Stimulated activated CD8-positive, alpha-beta memory T cell treated with anti-CD3 and anti-CD28 coated beads, Interleukin-2, amount 100 ng/mL, for 48 hours (primary cell): ENCODE measurements at places on chromosomes 16 and 17.

GRCh38 chr17:49576088-49576916 lies 631 bp downstream of the NXPH3 start:
- no peak for DNase-seq

- DNase-seq = peak; percentile 52
These were observed 13.7 kb downstream of the MYO15B start for GRCh38 chr17:75601057-75601987.

GRCh38 chr16:56866955-56867830 lies 2.2 kb downstream of the SLC12A3 start:
- DNase-seq = no peak

- no peak for DNase-seq
These were observed 88.4 kb downstream of the FTO start for GRCh38 chr16:53792161-53792951.

- no peak for DNase-seq
These were observed 4.4 kb upstream of the MYO1C start for GRCh38 chr17:1496869-1497268.

GRCh38 chr16:88877564-88878289 lies 11.3 kb upstream of the PABPN1L start:
- no peak for DNase-seq

GRCh38 chr17:75864448-75864871 lies 9.3 kb upstream of the WBP2 start:
- no peak for DNase-seq

DNA sequence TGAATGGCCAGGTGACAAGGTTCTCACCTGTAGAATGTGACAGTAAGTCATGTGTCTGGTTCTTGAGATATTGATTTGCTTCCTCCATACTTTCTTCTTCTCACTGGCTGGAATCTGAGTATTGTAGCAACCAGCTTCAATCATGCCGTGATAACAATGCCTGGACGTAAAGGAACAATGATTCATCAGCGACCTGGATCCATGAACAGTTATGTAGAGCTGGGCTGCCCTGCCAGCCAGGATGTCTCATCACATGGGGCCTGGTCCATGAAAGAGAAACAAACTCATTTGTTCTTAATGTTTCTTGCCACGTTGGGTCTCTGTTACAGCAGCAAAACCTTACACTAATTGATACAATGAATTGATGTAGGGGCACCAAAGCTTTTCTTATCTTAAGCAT lies 627.2 kb downstream of the TOX3 start:
- DNase-seq = no peak

GRCh38 chr17:30969989-30970830 lies 629 bp upstream of the RNF135 start:
- DNase-seq = no peak

DNA sequence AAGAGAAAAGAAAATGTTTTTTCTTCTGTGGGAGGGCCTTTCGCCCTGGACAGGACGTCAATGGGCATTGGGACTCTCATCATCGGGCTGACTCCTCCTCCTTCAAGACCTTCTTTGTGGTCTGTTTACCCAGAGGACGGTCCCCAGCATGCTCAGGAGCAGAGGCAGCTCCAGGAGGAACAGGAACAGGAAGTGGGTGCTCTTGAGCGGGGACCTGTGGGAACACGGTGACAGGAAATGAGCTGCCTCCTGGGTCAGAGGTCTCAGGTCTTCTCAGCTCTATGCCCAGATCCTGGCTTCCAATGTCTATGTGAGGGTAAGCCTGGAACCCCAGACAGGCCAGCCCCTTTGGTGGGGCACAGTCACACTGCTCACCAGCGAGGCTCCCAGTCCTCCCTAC lies 12.2 kb downstream of the CD300LD start:
- no peak for DNase-seq

DNA sequence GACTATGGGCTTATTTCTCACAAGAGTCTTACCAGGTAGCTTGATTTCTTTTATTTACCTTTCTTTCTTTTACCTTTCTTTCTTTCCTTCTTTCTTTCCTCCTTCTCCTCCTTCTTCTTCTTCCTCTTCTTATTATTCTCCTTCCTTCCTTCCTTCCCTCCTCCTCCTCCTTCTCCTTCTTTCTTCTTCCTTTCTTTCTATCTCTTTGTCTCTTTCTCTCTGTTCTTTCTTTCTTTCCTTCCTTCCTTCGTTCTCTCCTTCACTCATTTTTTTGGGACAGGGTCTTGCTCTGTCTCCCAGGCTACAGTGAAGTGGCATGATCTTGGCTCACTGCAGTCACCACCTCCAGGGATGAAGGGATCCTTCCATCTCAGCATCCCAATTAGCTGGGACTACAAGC lies 363.6 kb upstream of the MAF start:
- no peak for DNase-seq

- no peak for DNase-seq
These were observed 944.5 kb upstream of the SOX9 start for GRCh38 chr17:71176331-71176730.

GRCh38 chr17:50095626-50096037 lies 481 bp downstream of the PDK2 start:
- DNase-seq = no peak

- DNase-seq = no peak
These were observed 6.1 kb downstream of the THUMPD1 start for GRCh38 chr16:20735490-20735889.

- peak; percentile 46 for DNase-seq
These were observed at the start of gene CUEDC1 for GRCh38 chr17:57955183-57955931. Gene CUEDC1 (minus strand): TSS chr17:57955412. CDS start chr17:57885564, 69,848 bp downstream.

DNA sequence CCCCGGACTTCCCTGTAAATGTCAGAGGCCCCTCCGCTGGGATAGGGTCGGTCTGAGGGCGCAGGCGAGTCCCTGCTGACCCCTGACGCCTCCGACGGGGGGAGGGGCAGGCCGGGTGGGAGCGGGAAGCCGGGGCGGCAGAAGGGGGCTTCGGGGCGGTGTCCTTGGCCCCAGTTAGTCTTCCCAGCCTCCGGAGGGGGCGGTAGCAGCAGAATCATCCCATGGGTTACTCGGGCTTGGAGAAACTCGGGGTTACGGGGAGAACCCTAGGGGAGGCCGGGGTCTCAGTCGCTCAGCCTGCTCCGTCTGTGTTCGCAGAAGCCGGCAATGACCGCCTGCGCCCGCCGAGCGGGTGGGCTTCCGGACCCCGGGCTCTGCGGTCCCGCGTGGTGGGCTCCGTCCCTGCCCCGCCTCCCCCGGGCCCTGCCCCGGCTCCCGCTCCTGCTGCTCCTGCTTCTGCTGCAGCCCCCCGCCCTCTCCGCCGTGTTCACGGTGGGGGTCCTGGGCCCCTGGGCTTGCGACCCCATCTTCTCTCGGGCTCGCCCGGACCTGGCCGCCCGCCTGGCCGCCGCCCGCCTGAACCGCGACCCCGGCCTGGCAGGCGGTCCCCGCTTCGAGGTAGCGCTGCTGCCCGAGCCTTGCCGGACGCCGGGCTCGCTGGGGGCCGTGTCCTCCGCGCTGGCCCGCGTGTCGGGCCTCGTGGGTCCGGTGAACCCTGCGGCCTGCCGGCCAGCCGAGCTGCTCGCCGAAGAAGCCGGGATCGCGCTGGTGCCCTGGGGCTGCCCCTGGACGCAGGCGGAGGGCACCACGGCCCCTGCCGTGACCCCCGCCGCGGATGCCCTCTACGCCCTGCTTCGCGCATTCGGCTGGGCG lies 542 bp downstream of the GUCY2D start:
- DNase-seq = no peak

GRCh38 chr17:71470062-71470461 lies 650.8 kb upstream of the SOX9 start:
- no peak for DNase-seq

GRCh38 chr17:63549289-63549945 lies 860 bp upstream of the DCAF7 start:
- peak; percentile 8 for DNase-seq

DNA sequence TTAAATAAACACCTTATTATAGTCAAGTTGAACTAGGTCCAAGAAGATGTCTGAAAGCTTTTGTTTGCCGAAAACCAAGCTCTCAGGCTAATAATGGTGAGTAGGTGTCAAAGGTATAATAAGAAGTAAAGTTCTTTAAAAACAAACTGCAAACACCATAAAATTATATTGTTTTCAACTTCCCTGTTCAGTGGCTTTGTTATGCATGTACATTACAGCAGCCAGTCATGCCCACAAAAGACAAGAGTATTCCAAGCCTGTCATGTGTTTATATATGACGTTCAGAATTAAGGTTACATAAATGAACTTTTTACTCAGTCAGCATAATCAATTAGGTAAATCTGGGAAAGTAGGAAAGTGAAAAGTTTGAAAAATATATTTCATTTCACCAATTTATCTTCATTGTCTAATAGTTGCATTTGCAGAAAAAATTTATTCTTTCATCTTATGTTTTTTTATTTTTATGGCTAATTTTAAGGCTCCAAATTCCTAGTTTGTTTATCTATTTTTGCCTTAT lies 928.7 kb upstream of the SOX9 start:
- no peak for DNase-seq

DNA sequence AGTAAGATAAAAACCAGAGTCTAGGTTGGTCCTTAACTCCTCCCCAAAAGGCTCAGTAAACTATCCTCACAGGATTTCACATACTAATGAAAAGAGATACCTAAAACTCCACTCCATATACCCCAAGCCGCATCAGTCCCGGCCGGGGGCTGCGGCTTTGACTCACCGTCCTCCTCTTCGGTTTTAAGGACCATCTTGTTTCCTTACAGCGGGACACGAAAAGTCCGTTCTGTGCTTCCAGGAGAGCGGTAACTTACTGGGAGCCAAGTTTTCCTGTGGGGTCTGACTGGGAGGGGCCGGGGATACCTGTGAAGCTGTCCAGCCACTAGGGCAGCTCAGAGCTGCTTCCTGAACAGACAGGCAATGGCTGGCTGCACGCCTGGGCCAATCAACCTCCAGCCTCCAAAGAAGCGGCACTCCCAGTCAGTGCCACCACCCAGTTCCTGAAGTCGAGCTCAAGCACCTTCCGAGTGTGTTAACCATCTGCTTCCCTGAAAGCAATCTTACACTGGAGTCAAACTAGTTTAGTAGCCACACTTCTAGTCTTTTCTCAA lies 45.5 kb downstream of the CYTH1 start:
- DNase-seq = no peak

- DNase-seq = no peak
These were observed 458.6 kb upstream of the GOT2 start for GRCh38 chr16:59192551-59193199.

DNA sequence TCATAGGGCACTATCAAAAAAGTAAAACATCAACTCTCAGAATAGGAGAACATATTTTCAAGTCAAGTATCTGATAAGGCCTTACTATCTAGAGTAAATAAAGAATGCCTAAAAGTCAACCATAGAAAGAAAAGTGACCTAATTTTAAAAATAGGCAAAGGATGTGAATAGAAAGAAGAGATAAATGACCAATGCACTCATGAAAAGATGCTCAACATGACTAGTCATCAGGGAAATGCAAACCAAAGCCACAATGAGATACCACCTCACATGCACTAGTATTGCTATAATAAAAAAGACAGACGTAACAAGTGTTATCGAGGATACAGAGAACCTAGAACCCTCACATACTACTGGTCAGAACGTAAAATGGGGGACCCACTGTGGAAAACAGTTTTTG lies 90.8 kb downstream of the DYNLRB2 start:
- no peak for DNase-seq

DNA sequence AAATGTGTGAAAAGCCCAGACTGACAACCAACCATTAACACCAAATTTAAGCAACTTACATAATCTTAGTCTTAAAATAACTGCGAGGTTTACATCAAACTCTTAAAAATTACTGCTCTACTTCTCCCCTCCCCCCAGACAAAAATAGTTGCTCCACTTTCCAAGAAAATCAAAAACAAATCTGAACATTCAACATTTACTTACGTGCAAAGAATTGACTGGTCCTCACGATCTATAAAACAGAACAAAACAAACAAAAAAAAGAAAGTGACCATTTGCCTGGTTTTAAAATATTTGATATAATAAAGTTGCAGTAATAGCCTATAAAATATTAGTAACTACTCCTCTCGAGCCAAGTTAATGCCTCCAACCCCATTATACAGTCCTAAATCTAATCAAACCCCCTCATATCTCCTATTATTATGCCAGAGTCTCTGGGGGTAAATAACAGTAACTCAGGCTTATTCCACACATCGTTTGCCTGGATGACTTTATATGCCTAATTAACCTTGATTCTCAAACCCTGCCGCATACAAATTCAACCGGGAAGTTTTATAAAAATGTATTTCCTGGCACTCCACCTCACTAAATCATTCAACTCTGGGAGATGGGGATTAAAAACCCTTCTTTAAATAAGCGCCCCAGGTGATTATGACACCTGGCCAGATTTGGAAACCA lies 41.5 kb downstream of the MYH10 start:
- DNase-seq = no peak

DNA sequence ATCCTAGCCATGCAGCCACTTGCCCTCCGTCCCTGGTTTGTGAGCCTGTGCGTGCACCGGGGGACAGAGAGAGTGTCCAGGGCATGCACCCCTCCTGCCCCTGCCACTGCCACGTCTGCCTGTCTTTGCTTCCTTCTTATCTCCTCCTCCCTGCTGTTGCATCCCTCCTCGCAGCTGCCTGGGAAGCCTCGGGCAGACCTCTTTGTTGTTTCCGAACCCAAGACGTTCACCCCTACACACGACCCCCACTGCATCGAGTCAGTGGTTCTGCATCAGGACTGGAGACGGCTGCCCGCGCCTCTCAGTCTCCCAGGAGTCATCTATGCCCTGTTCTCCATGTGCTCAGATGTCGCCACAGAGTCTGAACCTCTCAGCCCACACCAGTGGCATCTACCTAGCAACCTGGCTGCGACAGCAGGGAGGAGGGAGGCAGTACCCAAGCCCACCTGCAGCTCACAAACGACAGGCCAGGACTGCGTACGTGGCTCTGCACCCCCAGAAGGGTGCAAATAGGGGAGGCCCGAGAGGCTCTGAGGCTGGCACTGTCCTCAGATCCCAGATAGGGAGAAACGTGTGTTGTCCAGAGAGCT lies 5.2 kb downstream of the TIMP2 start:
- DNase-seq = no peak

- no peak for DNase-seq
These were observed 90.5 kb upstream of the MAF start for GRCh38 chr16:79691007-79691406.

GRCh38 chr16:15513156-15513555 lies 78.8 kb downstream of the BMERB1 start:
- DNase-seq = no peak

DNA sequence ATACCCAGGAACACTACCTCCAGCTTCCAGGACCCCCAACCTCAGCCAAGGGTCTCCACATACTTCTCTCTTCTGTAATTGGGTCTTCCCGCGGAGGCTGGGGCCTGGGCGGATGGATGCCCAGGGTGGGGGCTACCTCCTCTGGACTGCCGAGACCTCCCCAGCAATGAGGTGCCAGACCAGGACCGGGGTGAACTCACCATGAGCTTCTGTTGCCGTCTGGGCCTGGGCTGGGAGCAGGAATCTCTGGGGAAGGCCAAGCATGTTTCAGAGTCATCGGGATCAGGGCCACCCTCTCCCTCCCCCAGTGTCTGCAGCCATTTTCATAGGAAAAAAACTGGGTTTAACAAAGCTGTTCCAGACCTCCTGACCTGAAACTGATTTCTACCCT lies 10.3 kb upstream of the BAHCC1 start:
- no peak for DNase-seq

- DNase-seq = no peak
These were observed 168.2 kb upstream of the IRX6 start for GRCh38 chr16:55155815-55156214.
